ENCODE measurements at places on chromosomes 6 and 20. TPM values are rescaled to one million over a fixed set of nuclear protein-coding genes. Genes with fewer than 3 reads are reported as not detected.

LST1 gene
- not detected for total RNA-seq

- peak; percentile 51 for DNase-seq
Measured at GRCh38 chr6:32947552-32948465, 5.1 kb downstream of the HLA-DMA start.

DNA sequence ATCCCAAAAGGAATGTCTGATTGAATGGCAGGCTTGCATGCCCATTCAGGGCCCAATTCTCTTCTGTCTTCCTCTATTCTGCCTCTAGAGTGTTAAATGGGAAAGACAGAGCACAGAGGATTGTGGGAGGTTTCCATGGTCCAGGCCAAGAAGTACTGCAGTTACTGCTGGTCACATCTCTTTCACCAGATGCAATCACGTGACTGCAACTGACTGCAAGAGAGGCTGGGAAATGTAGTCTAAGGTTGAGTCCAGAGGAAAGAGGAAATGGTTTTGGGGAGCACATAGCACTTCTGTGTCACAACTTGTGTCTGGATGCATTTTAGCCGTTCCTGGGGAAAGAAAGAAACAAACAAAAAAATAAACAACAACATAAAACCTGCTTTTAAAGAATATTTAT, 336.4 kb upstream of the BTBD3 start:
- peak; percentile 20 for DNase-seq

GRCh38 chr20:63402181-63402859, 41.2 kb upstream of the CHRNA4 start:
- DNase-seq: peak; percentile 19

- DNase-seq: no peak
Measured at GRCh38 chr6:37699138-37699766, 1.6 kb upstream of the MDGA1 start.
